ENCODE measurements at places on chromosomes 7 and 10.

DNA sequence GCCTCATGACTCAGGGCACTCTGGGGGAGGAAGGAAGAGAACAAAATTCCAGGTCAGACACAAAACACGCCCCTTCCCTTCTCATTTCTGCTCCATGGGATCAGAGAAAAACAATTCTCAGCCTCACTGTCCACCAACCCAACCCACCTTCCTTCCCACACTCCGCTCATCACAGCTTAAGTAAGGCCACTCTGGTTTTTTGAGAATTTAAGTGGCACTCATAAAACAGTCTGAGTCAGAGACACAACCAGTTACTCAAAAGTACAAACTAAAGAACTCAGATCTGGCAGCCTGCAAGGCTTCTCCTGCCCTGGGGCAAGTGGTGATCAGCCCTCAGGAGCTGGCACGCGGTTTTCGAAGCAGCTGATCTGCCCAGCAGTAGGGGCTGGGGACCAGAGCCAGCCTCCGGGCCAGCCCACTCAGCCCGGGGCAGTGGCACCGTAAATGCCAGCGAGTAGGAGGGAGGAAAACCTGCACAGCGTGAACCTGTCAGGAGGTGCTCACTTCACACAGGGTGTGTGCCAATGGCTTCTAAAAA lies 39.1 kb upstream of the ABLIM1 start:
- DNase-seq = no peak

- DNase-seq = no peak
These were observed 35.1 kb upstream of the ZNF273 start for GRCh38 chr7:64867863-64868440.

GRCh38 chr10:72274213-72274729 lies 547 bp downstream of the DDIT4 start:
- no peak for DNase-seq

DNA sequence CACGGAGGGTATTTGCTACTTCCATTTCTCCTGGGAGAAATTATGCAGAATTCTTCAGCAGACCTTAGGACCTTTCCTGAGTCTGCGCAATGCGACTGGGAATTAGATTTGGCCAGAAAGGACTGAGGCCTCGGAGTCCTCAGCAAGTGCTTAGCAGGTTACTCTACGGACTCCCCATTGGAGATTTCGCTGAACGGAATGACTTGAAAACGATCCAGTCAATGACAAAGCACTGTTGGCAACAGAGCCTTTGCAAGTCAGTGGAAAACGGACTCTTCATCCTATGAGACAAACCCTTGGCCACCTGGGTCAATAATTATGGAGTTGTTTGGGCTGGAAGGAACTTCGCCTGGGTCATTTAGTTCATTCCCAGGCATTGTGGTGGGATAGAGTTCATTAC lies 107.4 kb downstream of the FAM204A start:
- no peak for DNase-seq

DNA sequence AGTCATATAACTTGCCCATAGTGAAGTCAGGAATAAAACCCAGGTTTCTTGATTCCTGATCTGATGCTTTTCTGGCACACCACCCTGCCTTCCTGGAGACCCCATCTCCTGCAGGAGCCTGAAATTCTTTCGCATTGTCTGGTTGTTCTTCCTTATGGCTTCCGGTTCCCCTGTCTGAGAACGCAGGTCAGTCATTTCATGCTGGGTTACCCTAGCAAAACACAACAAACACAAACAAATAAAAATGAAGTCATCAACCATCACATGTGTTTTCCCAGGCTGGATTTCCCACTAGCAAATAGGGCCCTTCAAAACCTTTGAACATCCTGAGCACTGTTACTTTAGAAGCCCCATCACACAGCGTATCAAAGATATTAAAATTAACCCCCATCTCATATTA lies 569.6 kb downstream of the LRMDA start:
- no peak for DNase-seq

DNA sequence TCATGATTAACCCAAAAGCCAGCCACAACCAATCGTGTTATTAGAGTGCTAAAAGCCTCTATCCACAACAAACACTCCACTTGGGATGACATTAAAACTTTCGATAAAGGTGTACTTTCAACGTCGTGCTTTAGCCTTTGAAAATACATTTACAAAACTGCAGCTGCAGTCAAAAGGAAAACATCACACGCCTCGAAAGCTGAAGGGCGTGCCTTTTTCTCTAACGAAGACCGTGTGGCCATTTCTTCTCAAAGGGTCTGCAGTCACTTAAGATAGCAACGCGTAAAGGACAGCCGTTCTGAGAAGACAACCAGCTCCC lies 1.1 kb downstream of the ARHGAP12 start:
- no peak for DNase-seq

GRCh38 chr7:48011323-48011722 lies 17.6 kb downstream of the SUN3 start:
- DNase-seq = no peak
